DMS 273 treated with DMSO at 0.1 percent for 48 hours (cell line): ENCODE measurements at places on chromosomes 16 and 17.

DNA sequence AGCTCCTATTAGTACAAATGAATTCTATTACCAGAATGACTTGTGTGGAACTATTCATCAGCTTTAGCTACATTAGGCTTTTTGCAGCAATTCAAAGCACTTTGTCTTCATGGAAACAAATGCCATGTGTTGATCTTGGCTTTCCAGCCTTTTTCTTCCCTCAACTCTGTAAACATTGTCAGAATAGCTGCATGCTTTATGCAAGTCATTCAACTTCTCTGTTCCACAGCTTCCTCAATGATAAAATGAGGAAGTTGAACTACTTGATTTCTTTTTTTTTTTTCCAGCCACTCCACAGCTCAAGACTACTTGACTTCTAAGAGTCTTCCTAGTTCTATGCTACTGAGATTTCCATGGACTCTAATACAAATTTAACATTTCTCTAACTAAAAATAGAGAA lies 41.1 kb downstream of the KIAA0753 start:
- no peak for DNase-seq

DNA sequence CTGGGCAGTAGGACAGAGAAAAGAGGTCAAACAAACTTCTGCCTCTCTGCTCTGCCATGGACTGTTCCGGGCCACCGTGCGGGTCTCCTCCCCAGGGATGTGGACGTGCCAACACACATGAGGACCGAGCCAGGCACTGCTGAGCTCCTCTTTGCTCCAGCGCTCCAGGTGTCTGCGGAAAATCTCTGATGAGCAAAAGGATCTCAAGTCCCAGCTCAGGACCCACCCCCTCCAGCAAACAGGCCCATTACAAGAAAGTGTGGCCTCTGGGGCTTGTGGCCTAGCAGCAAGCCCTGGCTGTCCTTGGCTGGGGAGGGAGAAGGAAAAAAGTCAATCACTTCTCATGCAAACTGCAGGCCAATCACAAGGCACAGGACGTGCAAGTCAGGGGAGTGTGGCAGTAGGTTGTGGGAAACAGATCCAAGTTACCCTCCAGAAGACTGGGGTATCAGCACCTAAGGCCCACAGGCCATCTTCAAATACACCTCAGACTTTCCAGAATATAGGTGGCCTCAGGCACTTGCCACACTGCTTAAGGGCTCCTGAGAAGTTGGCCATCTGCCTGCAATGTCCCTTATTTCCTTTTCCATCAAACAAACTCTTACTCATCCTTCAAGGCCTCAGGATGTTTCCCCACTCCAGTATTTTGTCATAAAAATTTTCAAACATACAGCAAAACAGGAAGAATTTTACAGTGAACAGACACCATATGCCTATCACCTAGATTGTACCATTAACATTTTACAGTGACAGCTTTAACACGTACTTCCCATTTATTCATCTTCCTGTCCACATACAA lies 36.0 kb upstream of the SREBF1 start:
- no peak for DNase-seq

GRCh38 chr16:88004391-88004790 lies 53.2 kb downstream of the BANP start:
- no peak for DNase-seq

GRCh38 chr16:55437625-55438024 lies 41.4 kb upstream of the MMP2 start:
- DNase-seq: no peak

- DNase-seq: no peak
These were observed 69.4 kb downstream of the MRC2 start for GRCh38 chr17:62696726-62697490.

GRCh38 chr17:31433811-31434726 lies 42.6 kb downstream of the RAB11FIP4 start:
- no peak for DNase-seq

DNA sequence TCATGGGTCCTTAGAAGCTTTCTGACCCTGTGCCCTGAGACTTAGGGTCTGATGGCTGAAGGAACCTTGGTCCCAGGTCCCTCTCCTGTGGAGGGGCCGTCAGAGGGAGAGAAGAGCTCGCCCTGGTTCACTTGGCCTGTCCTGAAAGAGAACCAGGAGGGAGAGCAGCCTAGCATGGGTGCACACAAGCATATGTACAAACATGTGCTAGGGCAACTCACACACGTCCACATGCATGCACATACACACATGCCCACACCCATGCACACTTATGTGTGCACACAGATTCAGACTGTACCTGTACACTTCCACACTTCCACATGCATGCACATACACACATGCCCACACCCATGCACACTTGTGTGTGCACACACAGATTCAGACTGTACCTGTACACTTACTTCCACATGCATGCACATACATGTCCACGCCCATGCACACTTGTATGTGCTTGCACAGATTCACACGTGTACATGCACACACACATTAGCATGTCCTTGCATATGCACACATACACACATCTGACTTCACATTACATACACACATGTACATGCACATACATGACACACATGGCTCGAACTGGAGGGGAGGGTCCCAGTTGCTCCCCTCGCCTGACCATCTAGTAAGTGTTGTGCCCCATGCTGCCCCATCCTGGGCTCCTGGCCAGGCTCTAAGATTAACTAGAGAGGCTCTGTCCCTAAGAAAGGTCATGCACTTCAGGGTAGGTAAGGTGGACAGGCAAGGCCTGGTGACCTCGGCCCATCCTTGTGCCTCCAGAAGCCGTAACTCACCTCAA lies 122.0 kb downstream of the METRNL start:
- no peak for DNase-seq

- no peak for DNase-seq
These were observed 6.5 kb downstream of the GOSR2 start for GRCh38 chr17:46929413-46929812.

DNA sequence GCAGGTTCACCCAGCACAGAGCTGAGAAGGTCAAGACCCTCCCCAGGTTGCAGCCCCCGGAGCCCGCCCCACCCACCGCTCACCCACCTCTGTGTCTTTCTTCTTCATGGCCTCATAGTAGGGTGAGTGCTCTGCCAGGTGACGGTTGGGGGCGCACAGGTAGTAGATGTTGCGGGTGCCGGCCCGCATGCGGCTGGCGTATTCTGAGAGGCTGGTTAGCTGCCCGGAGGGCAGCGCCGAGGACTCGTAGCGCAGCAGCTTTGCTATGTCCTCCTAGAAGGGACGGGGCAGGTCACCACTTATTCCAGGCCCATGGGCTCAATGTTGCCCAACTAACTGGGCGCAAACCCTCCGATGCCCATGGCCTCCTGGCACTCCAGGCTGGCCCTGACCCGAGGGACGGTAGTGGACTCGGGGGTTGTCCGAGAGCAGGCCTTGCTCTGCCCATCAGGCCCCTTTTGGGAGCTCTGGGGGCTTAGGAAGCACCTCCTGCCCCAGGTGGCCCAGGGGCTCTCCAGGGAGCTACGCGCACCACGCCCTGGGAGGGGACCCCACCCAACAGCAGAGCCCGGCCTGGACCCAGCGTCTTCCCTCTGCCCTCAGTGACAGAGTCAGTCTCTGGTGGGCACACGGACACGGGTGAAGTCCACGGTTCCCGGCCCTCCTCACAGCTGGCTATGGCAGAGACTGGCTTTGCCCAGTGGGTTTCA lies 9.9 kb downstream of the DNASE1 start:
- DNase-seq: no peak

DNA sequence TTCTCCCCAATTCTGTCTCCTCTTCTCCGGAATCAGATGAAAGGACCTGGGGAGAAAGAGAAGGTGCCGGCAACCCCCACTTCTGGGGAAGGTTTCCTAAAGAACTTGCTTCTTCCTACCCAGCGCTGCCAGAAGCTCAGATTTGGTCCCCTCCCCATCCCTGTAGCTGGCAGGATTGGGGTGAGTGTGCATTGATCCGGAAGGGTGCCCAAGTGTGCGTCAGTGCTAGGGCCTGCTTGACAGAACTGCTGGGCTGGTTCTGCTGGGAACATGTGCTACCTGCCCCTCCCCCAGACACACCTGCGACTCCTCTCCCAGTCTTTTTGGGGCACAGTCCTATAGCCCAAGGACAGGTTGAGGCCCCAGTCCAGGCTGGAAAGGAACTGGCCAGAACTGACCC lies 3.3 kb downstream of the ARL4D start:
- DNase-seq: no peak
